ENCODE measurements at places on chromosomes 13 and 19.

DNA sequence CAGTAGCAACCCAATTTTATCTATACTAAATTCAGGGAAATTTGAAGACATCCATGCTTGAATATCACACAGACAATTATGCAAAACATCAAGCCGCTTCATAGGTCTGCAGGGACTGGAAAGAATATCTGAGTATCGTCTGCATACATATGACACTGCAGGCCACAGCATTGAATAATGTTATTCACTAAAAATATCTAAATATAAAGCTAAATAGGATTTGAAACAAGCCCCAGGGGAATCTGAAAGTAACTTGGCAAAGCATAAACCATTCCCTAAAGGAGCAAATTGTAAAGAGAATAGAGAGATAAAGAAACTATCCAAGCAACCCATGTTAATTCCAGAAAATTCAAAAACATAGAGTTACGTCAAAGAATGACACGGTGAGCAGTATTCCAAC, 1251.0 kb downstream of the PCDH17 start:
- DNase-seq, result no peak

DNA sequence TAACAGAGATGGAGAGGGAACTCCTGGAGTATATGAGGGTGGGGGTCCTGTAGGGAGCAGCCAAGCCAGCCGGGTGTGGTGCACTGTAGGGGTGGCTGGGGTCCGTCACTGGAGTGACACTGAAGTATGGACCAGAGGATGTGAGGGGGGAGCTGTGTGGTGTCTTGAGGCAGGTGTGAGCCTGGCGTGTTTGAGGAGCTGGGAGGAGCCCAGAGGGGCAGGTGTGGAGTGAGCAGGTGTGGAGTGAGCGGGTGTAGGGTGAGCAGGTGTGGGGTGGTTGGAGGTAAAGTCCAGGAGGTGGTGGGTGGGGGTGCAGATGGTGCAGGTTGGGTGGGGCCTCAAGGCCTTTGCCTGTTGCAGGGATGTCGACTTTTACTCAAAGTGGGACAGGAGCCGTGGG, 5.9 kb downstream of the B3GNT8 start:
- DNase-seq, result no peak

GRCh38 chr13:19601749-19602725, 31.4 kb upstream of the MPHOSPH8 start:
- DNase-seq, result no peak

DNA sequence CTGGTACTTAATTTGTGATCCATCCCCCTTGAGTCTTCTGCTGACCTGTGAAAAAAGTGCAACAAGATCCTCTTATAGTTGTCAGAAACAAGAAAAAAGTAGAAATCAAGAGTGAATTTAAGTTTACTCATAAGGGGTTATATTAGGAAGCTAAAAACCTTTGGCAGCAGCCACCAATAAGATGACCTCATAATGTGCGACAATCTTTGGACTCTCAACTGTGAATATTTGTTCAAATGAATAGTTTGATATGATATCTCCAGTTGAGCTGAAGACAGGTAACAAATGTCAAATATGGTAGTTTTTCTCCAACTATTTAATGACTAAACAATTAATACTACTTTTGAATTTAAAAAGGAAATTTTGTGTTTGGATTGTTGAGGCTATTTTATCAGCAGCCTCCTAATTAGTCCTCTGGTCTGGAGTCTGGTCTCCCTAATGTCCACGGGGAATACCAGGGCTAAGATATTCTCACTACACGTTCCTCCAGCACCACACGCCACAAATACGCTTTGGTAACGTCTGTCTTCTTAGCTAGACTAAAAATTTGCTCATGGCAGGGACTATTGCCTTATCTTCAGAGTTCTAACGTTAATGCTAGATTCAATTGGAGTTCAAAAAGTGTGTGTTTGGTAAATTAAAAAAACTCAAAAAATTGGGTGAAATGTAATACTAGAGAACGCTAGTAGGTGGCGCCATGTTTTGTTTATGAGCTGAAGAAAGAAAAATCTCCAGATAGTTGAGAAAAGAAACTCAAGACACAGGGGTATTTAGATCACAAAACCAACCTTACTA, 51.0 kb upstream of the PDX1 start:
- no peak for DNase-seq

GRCh38 chr13:84812078-84812477, 929.8 kb upstream of the SLITRK1 start:
- no peak for DNase-seq

DNA sequence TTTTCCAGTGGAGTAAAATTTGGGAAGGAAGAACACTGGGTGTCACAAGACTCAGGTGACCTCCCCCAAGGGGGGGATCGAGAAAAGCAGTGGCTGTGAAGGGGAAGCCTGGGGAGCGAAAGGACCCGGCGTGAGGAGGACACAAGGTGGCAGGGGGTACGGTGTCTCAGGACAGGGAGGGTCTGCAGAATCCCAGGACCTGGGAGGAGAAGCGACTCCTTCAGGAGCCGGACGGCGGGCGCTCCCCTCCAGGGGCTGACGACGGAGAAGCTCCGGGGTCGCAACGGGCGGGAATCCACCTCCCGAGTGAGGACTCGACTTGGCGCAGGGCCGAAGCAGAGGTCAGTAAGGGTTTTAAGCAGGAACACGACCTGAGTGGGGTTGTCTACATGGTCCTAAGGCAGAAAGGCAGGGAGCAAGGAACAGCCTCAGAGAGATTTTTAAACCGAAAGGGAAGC, 529 bp downstream of the ZNF836 start:
- DNase-seq, result peak; percentile 24

- no peak for DNase-seq
These were observed 8.2 kb upstream of the ZNF527 start for GRCh38 chr19:37362733-37363132.

DNA sequence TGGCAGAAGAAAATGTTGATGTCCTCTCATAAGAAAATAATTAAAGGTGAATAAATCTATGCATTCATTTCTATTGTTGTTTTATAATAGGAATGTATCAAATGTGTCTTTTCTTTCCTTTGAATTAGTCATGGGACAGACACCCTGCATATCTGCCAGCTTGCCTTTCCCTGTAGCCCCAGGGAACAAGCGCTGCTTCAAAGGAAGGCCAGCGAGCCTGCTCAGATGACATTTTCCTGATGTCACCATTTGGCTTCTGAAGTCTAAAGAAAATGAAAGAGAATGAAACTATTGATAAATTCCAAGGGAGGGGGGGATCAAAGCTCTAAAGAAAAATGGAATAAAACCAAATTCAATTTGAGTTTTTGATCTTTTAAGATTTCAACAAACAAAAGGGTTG, 574.8 kb downstream of the IRS2 start:
- no peak for DNase-seq

- DNase-seq, result no peak
These were observed 13.3 kb downstream of the CAPN12 start for GRCh38 chr19:38730731-38731589.

- DNase-seq, result no peak
These were observed 82.8 kb downstream of the CRYL1 start for GRCh38 chr13:20442798-20443381.

DNA sequence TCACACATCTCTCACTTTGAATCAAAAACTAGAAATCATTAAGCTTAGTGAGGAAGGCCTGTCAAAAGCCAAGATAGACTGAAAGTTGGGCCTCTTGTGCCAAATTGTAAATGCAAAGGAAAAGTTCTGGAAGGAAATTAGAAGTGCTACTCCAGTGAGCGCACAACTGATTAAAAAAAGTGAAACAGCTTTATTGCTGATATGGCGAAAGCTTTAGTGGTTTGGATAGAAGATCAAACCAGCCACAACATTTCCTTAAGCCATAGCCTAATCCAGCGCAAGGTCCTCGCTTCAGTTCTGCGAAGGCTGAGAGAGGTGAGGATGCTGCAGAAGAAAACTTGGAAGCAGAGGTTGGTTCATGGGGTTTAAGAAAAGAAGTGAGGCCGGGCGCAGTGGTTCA, 7.6 kb downstream of the PCCA start:
- DNase-seq, result no peak

- no peak for DNase-seq
These were observed 12.9 kb upstream of the CCNE1 start for GRCh38 chr19:29798774-29799497.

- DNase-seq, result no peak
These were observed at the start of gene SIGLEC9 for GRCh38 chr19:51124729-51125128. SIGLEC9 (plus strand) TSS chr19:51124906; CDS start chr19:51124975, 69 bp downstream.

GRCh38 chr19:55449469-55449868, 6.4 kb upstream of the SHISA7 start:
- no peak for DNase-seq

GRCh38 chr13:40985381-40986100, 33.6 kb downstream of the ELF1 start:
- DNase-seq, result no peak

DNA sequence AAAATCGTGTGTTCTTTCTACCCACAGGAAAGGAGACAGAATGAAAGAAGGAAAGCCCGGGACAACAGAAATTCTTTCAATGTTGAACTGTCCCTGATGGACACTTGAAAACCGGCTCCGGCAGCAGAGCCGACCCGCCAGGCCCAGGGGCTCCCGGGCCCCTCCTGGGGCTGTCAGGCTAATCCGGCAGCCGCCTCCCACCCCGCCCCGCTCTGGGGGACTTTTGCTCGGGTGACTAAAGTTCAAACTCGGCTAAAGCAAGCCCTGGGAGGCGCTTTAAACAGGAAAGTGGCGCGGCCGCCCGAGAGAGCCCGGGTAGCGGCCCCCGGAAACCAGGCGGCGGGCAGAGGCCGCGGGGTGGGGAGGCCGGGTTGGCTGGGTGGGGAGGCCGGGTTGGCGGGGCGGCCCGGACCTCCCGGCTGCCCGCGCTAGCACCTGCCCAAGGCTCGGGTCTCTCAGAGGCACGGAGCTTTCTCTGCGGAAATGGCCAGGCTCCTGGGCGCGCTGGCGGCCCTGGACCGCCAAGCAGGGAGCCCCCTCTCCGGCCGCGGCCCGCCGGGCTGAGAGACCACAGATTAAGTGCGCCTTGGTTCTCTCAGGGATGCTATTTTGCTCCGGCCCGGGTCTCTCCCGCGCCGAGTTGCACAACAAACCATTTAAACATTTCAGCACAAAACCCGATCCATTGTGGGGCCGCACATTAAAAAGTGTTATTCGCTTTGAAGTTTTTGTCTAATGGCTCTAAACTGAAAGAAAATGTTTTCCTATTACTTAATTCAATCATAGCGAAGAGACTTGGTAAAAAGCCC, 2.6 kb upstream of the GSX1 start:
- DNase-seq, result no peak

DNA sequence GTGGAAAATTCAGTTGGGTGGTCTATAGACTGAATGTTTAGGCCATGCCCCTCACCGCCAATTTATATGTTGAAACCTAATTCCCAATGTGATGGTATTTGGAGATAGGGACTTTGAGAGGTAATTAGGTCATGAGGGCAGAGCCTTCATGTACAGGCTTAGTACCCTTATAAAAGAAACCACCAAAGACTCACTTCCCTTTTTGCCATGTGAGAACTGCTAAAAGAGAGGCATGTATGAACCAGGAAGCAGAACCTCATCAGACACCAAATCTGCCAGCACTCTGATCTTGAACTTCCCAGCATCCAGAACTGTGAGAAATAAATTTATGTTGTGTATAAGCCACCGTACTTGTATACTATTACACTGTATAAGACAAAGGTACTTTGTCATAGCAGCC, 40.6 kb downstream of the UQCRFS1 start:
- no peak for DNase-seq

- no peak for DNase-seq
These were observed 414.2 kb downstream of the FOXO1 start for GRCh38 chr13:40252241-40252640.

GRCh38 chr19:17137417-17137816, 61.8 kb downstream of the MYO9B start:
- no peak for DNase-seq

GRCh38 chr19:3604987-3605343, 1.7 kb downstream of the TBXA2R start:
- no peak for DNase-seq

DNA sequence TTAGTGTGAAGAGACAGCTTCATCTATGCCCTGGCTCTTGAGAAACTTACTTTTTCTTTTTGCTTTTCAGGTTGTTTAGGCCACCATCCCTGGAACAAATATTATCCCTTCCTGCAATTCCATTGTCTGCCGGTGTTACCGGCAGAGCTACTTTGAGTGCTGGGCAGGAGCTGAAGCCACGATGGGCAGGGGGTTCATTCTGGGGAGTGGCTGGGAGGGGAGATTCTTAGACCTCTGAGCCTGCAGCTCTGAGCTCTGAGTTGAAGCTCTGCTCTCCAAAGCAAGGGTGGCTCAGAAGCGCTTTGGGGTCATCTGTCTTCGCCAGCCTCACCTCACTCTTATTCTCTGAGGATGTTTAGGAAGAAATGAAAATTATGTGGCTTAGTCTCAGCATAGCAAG, 1066.6 kb upstream of the SLC10A2 start:
- DNase-seq, result no peak

DNA sequence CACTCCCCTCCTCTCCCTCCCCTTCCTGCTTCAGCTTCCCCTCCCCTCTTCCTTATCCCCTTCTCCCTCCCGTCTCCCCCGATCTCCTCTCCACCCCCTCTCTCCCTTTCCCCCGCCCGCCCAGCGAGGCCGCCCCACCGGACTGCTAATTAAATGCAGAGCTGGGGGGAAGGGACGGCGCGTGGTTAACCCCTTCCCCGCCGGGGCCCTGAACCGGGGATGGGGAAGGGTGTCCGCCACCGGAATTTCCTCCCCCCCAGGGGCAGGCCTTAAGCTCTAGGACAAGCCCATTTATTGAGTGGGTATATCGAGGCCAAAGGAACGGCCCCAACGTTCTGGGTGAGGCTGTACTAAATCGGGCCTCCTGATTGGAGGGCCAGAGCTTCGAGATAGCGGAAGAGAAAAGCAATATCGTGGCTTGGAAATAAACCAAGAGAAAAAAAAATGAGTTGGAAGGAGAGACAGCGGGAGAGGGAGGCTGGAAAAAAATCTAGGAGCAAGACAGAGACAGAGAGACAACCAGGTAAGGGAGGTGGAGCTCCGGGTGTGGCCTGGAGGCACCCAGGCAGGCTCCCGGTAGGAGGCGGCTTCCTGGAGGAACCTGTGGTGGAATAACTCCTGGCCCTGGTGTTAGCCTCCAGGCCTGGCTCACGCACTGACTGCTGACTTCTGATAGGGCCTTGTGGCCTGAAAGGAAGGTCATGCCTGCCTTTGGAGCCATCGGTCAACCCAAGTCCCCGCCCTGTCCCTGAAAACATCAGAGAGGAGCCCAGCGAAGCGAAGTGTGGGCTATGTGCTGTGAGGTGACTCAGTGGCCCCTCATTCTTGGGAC, 11.6 kb upstream of the JUND start:
- peak; percentile 21 for DNase-seq

DNA sequence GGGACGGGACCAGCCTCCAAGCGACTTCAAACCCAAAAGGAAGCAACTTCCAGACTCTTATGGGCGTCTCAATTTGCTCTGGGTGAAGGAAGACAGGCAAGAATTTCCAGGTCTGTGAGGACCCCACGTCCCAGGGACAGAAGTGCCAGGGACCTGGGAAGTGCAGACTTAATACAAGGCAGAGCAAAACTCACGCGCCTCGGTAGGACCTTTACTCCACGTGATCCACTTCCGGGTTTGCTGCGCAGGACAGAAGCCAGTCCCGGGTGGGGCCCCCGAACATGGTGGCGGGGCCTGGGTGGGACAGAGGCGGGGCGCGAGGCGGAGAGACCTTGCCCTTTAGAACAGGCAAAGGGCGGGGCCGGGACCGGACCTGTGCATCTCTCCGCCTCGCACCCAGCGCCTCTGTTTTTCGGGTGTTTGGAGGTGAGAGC, 9.3 kb downstream of the ZNF611 start:
- DNase-seq, result no peak
